ENCODE measurements at places on chromosomes 3 and 15.

DNA sequence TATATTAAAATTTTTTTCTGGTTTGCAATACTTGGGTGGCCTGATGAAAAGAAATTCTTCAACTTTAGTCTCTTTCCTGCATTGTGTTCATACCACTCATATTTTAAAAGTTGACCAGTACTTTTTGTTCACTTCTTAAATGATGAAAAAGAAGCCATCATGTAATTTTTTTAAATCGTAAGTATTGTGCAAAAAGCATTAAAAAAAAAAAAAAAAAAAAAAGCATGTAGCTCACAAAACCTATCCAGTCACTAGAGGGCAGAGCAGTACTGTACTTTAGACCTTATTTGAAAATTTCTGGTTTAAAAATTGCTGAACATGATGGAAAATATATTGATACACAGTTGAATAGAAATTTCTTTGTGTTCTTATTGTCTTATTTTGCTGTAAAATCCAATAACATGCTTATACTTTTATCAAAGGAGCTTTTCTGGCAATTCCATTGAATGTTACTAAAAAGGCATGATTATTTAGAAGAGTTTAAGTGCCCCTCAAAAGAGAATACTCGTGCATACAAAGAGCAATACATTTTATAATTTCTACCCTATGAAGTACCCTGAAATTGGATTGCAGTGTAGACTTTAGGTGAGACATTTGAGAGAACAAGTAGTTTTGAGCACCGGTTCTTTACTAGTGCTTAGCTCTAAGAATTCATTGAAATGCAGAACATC is 137.7 kb downstream of the BBX start:
- DNase-seq = no peak

- no peak for DNase-seq
Observed at GRCh38 chr3:46038916-46039315, 11.6 kb upstream of the XCR1 start.

DNA sequence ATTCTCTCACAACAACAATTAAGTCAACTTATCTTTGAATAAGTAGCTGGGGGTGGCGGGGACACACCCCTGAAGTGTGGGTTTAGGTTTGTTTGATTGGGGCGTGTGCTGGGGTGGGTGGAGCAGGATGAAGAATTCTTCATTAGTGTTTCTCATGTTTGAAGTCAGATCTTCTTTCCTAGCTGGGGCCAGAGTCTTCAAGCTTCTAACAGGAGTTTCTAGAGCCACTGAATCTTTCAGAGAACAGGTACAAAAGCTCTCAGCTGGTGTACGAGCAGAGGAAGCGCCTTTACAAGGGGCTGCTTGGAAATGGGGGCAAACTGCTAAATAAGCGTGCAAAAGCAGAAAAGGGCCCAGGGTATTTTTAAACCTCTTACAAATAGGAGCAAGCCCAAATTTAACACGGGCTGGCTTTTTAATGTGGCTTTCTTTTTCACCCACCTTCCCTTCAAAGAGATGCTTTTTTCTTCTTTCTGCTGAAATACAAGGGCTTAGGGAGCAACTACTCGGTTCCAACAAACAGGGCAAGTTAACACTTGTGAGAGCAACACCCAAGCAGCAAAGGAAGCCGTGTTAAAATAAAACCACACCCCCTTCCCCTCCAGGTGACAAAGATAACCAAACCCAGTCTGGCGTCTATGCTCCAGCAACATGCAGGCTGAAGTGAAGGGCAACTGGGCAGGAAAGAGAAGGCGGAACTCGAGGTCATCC is 86.9 kb upstream of the RASGRP1 start:
- DNase-seq = no peak

DNA sequence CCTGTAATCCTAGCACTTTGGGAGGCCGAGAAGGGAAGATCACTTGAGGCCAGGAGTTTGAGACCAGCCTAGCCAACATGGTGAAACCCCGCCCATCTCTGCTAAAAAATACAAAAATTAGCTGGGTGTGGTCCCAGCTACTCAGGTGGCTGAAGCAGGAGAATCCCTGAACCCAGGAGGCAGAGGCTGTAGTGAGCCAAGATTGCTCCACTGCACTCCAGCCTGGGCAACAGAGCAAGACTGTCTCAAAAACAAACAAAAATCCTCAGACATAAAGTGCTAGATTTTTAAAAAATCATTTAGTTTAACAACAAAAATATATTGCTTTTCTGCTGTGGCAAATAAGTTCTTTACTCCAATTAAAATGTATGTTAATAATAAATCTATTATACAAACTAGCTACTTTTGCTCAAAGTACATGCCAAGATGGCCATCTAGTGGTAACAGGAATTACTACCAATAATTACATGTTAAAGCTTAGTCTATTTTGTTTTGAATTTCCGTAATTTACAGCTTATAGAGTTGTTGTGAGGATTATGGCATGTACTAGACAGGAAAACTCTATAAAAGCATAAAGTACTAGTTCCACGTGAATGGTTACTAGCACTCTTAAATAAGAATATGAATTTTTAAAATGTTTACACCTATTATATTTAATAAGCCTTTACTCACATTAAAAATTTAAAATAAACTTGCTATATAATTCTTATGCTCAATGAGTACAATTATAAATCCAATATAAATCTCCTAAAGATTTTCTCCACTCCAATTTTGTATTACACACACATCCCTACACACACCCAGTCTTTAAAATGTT is 39.0 kb downstream of the GABPB1 start:
- no peak for DNase-seq

- peak; percentile 28 for DNase-seq
Observed at GRCh38 chr3:50550079-50550736, 17.3 kb downstream of the C3orf18 start.

DNA sequence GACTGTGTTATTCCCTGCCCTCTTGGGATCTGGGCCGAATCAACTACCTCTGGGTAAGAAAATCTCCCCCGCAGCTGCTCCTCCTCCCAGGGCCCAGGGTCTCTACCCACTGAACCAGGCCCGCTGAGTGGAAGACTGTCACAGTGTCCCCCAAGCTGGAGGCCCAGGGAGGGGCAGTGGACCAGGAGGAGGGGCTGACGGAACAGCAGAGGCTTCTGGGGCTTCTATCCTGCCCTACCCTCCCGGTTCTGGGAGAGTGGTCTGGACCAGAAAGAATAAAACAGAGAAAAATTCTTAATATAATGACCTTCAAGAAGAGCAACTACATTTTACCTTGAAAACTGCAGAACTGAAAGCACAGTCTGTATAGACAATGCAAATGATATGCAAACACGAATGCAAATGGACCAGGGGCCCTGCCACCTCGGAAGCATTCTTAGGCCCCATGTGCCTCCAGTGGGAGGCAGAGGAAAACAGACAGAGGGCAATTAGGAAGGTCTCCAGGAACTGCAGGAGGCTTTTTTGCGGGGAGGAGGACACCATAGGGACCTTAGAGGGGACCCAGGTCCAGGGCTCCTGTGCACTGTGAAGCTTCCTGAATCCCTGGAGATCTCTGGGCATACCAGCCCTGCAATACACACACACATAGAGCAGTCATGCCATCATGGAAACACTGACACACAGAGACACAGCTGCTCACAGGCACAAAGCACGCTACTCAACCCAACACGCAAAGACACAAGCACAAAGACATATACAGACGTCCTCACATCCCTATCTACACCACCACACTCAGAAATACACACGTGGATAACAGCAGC is 12.3 kb downstream of the MEGF11 start:
- no peak for DNase-seq

DNA sequence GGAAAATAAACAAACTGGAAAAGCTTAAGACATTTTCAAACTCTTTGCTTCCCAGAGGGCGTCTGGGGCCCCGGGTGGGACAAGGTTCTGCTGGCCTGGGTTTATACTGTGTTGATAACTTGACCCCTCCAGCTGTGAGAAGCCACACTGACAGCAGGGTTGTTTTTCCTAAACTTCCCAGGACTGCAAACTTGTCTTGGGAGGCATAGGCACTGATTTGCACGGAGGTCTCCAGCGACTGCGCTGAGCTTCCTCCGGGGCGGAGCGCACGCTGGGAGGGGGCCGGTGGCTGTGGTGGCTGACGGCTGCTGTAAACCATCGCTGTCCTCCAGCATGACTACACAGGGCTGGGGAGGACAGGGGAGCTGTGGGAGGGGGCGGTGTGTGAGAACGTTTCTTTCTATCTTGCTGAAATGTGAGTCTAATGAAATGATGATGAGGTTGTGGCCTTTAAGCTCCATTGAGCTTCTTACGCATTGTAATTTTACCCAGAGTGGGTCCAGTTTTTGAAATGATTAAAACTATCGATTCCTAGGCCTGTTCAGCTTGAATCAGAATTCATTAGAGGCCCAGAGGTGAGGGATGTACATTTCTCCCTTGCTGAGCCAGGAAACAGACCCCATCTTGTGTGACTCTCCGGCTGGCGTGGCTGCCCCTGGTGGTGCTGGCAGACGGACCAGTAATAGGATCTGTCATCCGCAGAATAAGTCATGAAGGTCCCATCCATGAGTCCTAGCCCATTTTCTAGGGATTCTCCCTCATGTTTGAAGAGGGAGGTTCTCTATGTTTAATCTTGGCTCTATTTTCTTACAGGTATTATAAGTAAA is 40.5 kb upstream of the VPS8 start:
- no peak for DNase-seq

DNA sequence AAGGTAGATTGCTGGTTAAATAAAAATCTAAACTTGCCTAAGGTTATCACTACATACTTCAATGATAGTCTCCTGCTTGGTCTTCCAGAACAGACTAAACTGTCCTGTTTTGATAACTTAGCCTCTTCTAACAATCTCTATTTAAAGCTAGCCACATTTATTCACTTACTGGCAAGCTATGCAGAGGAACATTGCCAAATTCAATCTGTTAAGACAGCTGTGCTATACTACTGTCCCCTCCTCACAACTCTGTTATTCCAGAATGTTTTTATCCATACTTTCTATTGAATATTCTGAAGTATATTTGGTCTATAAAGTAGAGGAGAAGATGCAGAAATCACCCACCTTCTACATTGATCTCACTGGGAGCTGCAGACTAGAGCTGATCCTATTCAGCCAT is 594.0 kb upstream of the CCDC54 start:
- no peak for DNase-seq

GRCh38 chr3:119257654-119258410 is 17.2 kb upstream of the B4GALT4 start:
- DNase-seq = no peak

DNA sequence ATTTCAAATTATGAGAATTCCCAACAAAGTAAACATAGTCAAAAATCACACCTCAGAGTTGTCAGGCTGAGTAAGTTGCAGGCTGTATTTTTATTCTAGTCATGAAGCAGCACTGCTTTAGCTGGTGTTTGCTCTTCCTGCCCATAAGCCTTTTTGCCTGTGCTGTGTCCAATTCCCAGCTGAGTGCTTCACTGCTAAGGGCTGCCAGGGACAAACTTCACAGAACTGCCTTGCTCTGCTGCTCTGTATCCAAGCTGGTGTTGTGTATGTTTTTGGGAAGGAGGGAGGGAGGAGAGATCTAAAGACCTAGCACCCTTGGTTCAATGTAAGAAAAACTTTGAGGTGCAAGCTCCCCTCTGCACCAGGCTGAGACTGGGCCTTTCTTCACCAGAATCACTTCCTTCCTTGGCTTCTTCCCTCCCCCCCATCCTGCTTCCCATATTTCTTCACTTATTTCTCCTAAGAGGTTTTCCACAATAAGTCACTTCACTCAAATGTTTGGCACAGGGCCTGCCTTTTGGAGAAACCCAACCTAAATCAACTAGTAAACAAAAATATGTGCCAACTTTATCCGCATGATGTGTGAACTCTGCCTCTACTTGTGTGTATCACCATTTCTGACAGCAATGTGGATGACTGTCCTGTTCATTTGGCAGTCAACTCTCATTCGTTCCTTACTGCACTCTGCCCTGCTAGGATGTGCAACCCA is 156.1 kb downstream of the TBL1XR1 start:
- no peak for DNase-seq

DNA sequence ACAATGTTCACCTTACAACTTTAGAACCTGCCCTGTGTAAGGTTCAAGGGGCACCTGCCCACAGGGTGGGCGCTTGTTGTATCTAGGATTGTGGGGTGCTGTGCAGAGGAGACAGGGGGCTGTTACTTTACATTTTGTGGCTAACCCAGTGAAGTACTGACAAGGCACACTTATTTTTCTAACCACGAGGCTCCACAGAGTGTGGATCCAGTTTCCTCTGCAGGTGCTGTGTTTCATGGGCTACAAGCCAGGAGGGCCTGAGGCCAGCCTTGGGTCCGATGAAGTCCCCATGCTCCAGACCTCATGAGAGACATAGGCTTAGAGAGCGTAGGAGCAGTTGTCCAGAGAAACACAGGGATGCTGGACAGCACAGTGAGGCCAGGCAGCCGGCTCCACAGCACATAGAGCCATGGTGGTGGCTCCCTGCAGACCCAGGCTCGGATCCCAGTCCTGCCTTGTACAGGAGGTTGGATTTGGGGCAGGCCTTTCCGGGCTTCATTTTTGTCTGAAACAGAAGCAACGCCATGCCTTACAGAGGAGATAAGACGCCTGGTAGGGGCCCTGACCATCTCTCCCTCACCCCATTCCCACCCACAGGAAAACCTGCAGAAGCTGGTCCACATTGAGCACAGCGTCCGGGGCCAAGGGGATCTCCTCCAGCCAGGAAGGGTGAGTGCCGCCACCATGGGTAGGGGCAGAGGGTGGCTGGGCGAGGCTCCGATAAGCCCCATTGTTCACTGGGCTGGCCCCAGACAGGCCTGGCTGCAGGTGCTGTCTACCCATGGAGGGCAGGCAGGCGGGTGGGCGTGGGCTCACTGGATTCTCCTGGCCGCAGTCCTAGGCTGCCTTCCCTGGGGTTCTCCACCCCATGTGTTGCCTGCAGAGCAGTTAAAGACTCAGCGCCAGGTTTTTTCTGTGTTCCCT is 40.1 kb upstream of the NR2C2 start:
- DNase-seq = no peak

DNA sequence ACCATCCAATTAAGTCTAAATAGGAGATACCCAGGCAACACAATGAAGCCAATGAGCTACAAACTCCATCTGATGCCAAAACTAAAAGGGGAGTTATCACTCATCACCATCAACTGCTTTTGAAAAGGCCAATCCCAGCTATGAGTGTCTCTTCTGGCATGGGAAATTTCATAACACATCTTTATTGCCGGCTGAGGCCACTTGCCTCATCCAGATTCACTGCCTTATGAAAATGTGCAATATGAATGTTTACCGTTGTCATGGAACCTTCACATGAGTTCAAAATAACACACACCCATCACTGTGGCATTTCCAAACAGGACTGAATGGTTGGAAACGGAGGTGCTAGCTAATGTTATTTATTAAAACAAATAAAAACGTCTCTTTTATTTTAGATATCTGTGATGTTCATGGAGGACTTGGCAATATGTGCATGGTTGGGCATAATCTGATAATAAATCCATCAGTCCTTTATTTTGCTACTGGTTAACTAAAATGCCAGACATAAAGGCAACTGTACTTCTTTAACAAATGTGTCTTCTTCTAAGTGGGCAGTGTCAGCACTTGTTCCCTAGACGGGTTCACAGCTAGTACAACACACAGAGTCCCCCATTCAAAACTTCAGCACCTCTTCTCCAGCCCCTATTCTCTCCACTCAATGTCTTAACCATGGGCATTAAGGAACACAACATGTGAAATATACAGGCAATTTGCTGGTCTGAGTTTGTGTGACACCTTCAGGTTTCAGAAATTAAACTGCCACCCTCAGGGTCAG is 143.9 kb downstream of the MAGI1 start:
- no peak for DNase-seq

Data from activated CD8-positive, alpha-beta memory T cell treated with anti-CD3 and anti-CD28 coated beads for 4 hours (primary cell).